ENCODE measurements at places on chromosomes 6 and 20. TPM values are rescaled to one million over a fixed set of nuclear protein-coding genes. Genes with fewer than 3 reads are reported as not detected.
A peak's percentile ranks its signal among the peaks of the same experiment; 100 is the strongest.

SLC32A1 gene
- not detected for total RNA-seq

CEBPB gene
- 24.1 TPM for total RNA-seq

HMGN3 gene
- 60.1 TPM for total RNA-seq

FKBP1C gene
- 0.67 TPM for total RNA-seq

- no peak overlapping the region for H3K4me3 ChIP-seq
- DNase-seq = no peak
- no peaks in the 10 kb centered on the region for H3K4me1 ChIP-seq
- no peaks in the 10 kb centered on the region for H3K36me3 ChIP-seq
- no peak overlapping the region for H3K27ac ChIP-seq
Measured at GRCh38 chr6:68427630-68428029, 207.5 kb upstream of the ADGRB3 start.

GRCh38 chr6:12939314-12939713, 222.7 kb downstream of the PHACTR1 start:
- peaks cover 14% of the 10 kb centered on the region for H3K4me1 ChIP-seq
- H3K27me3 ChIP-seq = no peaks in the 10 kb centered on the region
- no peaks in the 10 kb centered on the region for H3K36me3 ChIP-seq

DNA sequence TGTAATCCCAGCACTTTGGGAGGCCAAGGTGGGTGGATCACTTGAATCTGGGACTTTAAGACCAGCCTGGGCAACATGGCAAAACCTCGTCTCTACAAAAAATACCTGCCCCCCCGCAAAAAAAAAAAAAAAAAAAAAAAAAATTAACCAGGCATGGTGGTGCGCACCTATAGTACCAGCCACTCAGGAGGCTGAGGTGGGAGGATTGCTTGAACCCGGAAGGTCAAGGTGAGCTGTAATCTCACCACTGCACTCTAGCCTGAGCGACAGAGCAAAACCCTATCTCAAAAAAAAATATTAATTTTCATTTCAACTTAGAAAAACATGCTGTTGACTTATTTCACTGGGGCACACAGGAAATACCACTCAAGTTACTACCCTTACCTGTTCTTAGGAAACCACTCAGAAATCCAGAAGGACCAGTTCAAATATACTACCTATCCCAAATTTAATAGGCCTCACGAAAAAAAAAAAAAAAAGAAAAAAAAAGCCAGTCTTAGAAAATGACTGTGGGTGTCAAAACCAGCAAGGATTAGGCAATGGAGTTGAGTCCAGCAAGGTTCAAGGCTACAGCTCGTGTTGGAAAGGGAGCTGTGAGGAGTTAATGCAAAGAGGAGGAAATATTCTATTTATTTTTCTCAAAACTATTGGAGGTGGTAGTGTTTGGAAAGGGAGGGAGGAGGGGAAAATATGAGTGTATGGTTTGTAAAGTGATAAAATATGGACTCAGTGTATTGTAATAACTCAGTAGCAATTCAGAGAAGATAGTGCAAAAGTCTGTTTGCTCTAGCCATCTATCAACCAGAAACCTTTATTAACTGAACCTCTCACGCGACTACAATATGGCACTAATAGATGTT, 33.9 kb upstream of the PIM1 start:
- H3K4me3 ChIP-seq = no peak overlapping the region
- H3K4me1 ChIP-seq = peaks cover 20% of the 10 kb centered on the region
- H3K27me3 ChIP-seq = no peaks in the 10 kb centered on the region
- no peak for DNase-seq
- H3K27ac ChIP-seq = no peak overlapping the region
- no peaks in the 10 kb centered on the region for H3K36me3 ChIP-seq

GRCh38 chr20:219290-220115, 7.6 kb upstream of the DEFB129 start:
- H3K36me3 ChIP-seq = no peaks in the 10 kb centered on the region
- DNase-seq = no peak
- no peak overlapping the region for H3K4me3 ChIP-seq
- no peak overlapping the region for H3K27ac ChIP-seq

DNA sequence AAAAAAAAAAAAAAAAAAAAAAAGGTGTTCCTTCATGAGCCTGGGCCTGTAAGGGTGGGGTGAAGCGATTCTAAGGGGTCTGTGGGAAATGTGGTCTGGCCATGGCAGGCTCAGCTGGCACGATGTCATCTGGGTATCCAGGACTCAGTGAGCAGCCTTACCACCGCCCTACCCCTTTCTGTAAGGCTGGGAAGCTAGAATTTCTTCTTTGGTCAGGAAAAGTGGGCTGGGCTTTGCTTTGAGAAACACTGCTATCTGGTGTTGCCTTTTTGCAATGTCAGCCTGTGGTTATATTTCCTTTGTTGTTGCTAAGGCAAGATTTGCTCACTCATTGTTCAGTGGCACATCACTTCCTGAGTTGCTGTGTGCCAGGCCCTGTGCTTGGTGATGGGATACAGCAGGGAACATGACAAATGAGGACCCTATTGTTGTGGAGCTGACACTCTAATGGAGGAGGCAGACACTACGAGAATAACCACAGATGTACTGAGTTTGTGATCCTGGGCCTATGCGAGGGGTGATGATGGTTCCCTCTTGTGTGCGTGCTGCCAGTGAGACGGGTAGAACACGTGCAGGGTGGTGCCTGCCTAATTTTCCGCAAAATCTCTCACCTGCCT, 45.9 kb upstream of the ZNFX1 start:
- peaks cover 31% of the 10 kb centered on the region for H3K4me1 ChIP-seq
- H3K27me3 ChIP-seq = peaks cover 45% of the 10 kb centered on the region
- DNase-seq = peak; percentile 61
- peak overlapping the region; percentile 77 for H3K27ac ChIP-seq

DNA sequence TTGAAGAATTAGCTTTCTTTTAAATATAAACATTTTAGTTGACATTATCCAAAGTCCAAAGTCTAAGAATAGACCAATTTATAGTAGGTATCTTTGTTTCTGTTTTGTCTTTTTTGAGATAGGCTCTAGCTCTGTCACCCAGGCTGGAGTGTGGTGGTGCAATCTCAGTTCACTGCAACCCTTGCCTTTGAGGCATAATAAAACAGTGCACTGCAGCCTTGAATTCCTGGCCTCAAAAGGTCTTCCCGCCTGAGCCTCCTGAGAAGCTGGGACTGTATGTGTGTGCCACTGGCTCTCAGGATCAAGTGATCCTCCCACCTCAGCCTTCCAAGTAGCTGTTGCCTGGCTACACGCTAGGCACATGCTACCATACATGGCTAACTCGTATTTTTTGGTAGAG, 135.4 kb downstream of the REV3L start:
- DNase-seq = no peak
- no peak overlapping the region for H3K4me3 ChIP-seq
- peaks cover 2% of the 10 kb centered on the region for H3K4me1 ChIP-seq
- no peak overlapping the region for H3K27ac ChIP-seq
- peaks cover 15% of the 10 kb centered on the region for H3K36me3 ChIP-seq
- no peaks in the 10 kb centered on the region for H3K27me3 ChIP-seq

DNA sequence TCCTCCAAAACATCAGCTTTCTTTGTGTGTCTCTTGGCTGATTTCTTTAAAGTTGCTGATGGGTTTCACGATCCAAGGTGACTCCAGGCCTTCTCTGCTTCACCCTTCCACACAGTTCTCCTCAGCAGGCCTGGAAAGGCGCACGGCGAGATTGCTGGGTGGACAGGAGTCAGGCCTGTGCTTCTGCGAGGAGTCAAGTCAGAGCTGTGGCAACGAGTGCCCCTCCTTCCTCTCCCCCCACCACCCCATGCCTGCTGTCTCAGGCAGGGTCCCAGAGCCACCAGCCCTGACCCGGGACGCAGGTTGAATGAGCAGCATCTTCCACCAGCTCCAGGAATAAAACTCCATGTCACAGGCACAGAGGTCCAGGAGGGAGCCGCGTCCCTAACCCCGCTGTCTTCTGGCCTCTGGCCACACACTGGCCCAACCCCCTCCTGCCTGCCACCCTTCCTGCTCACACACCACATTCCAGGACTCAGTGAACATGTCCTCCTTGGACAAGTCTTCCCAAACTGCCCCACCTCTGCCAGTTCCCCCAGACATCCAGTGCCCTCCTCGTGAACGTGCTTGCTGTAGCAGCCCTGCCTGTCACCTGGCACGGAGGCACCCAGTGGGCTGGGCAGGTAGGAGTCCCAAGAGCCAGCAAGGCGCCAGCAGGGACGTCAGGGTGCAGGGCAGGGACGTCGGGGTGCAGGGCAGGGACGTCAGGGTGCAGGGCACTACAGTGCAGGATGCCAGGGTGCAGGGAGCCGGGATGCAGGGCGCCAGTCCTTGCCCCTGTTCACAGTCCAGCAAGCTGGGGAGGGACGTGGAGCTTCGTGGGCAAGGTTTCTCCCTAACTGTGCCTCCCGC, 7.2 kb upstream of the NTSR1 start:
- no peak for DNase-seq
- no peaks in the 10 kb centered on the region for H3K36me3 ChIP-seq
- H3K4me3 ChIP-seq = no peak overlapping the region
- no peaks in the 10 kb centered on the region for H3K27me3 ChIP-seq
- no peak overlapping the region for H3K27ac ChIP-seq
- H3K4me1 ChIP-seq = peaks cover 12% of the 10 kb centered on the region

DNA sequence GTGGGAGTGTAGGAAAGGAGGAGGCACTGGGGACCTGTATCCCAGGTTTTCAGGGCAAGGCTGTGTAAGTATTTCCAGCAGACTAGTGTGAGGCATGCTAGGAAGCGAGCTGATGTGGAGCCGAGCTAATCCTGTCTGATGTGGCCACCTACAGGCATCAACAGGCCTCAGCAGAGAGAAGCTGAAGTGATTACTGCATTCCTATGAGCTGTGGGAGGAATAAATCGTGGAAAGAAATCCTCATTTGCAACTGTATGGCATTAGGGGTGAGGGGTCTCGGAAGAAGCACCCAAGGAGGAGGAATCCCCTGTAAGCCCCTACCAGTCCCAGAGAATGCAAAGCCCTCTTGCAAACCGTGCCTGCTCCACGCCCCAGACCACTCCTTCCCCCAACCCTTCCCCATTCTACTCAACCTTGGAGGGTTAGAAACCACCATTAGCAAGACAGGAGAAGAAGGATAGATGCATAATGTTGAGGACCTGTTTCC, 41.6 kb downstream of the C6orf15 start:
- H3K27ac ChIP-seq = no peak overlapping the region
- H3K36me3 ChIP-seq = no peaks in the 10 kb centered on the region
- no peak overlapping the region for H3K4me3 ChIP-seq
- H3K27me3 ChIP-seq = no peaks in the 10 kb centered on the region
- DNase-seq = no peak
- H3K4me1 ChIP-seq = no peaks in the 10 kb centered on the region

GRCh38 chr6:186340-186965, 105.8 kb upstream of the DUSP22 start:
- DNase-seq = no peak
- H3K27ac ChIP-seq = no peak overlapping the region
- H3K4me1 ChIP-seq = peaks cover 42% of the 10 kb centered on the region
- no peaks in the 10 kb centered on the region for H3K36me3 ChIP-seq

DNA sequence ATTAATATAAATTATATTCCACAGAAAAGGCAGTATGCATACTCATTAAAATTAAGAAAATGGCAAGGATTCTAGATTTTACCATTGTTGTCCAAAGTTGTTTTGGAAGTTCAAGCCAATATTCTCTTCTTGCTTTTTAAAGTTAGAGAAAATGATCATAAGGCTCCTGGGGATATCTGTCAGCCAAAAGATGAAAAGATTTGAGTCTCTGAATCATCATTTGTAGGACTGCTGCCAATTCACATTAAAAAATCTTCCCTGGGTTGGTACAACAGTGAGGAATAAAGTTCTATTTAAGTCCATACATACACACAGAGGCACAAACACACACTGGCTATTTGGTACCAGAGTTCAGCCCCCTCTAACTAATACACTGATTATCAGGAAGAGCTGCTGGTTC, 620.1 kb downstream of the COL12A1 start:
- no peak for DNase-seq
- H3K4me1 ChIP-seq = no peaks in the 10 kb centered on the region
- H3K27me3 ChIP-seq = no peaks in the 10 kb centered on the region
- H3K27ac ChIP-seq = no peak overlapping the region
- H3K36me3 ChIP-seq = no peaks in the 10 kb centered on the region

GRCh38 chr20:6705926-6706548, 61.4 kb upstream of the BMP2 start:
- no peak overlapping the region for H3K4me3 ChIP-seq
- DNase-seq = no peak
- no peaks in the 10 kb centered on the region for H3K27me3 ChIP-seq
- no peak overlapping the region for H3K27ac ChIP-seq
- H3K36me3 ChIP-seq = no peaks in the 10 kb centered on the region

DNA sequence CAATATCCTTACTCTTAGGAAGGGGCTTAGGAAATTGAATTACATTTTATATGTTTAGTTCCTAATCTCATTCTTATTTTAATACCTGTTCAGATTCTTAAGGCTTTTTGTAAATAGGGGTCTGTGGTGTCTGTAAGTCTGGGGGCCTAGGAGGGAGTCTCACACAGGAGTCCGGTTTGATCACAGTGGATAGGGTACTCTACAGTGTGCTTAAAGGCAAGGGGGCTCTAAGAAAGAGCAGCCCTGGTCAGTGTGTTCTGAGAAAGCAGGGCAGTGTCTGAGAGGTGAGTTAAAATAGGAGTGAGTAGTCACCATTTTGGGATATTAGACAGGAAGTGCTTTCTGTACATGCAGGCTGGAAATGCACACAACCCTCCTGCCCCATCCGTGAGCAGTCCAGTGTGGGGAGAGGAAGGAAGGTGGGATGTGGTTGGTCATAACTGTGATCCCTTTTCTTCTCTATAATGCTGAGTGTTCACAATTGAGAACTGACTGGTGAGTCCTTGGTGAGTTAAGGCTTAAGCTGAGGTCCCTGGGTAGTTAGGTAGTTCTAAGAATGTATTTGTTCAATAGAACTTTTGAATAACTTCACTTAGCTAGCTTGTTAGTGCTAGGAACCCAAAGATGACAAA, 50.0 kb downstream of the CDKAL1 start:
- H3K27me3 ChIP-seq = no peaks in the 10 kb centered on the region
- H3K4me3 ChIP-seq = no peak overlapping the region
- H3K36me3 ChIP-seq = peaks cover 25% of the 10 kb centered on the region

DNA sequence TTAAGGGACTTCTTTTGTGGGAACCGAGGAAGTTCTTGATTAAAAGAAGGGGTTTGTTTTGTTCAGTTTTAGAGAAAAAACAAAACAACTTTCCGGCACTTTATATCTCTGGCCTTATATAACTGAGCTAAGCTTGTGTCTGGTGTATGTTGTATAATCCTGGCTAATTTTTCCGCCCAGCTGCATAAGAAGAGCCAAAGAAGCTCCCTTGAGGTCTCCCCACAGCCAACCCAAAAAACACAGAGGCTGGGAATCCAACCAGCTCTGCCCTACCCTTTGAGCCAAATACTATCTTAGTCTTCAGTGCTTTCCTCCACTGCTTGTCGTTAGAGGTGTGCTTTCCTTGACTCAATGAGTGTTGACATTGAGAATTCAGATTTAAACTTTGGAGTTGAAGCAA, 45.5 kb upstream of the RNF146 start:
- peaks cover 10% of the 10 kb centered on the region for H3K27me3 ChIP-seq
- H3K4me3 ChIP-seq = no peak overlapping the region
- no peaks in the 10 kb centered on the region for H3K36me3 ChIP-seq
- no peak overlapping the region for H3K27ac ChIP-seq

- H3K27me3 ChIP-seq = peaks cover 19% of the 10 kb centered on the region
- H3K36me3 ChIP-seq = no peaks in the 10 kb centered on the region
- no peak overlapping the region for H3K27ac ChIP-seq
- no peak overlapping the region for H3K4me3 ChIP-seq
- no peak for DNase-seq
Measured at GRCh38 chr20:52280407-52280806, 88.8 kb upstream of the ZFP64 start.

All from activated CD4-positive, alpha-beta T cell treated with anti-CD3 and anti-CD28 coated beads, Interleukin-2, amount 10 ng/mL, durations not matched to agents 7 days and 5 days (primary cell).